ENCODE measurements at places on chromosomes 11 and 22. TPM values are rescaled to one million over a fixed set of nuclear protein-coding genes. Genes with fewer than 3 reads are reported as not detected.

Gene PRSS23
- not detected for total RNA-seq

Gene OR8G5
- total RNA-seq = not detected

Gene IGSF22
- 4.1 TPM for total RNA-seq

Gene RIC3
- total RNA-seq = 57.6 TPM

Gene CELSR1
- total RNA-seq = 1.2 TPM

Gene TREH
- not detected for total RNA-seq

Gene CST6
- total RNA-seq = not detected

Gene SLC25A17
- 16.3 TPM for total RNA-seq

Gene ABCC8
- total RNA-seq = not detected

Gene PAX6
- not detected for total RNA-seq

Gene SLC37A2
- 2.4 TPM for total RNA-seq

Gene PRRG4
- total RNA-seq = not detected

Gene PANX2
- 0.25 TPM for total RNA-seq

Gene PHETA2
- 1.6 TPM for total RNA-seq

Gene C11orf42
- not detected for total RNA-seq

Gene LDHA
- 102 TPM for total RNA-seq

Gene INPP5J
- 0.33 TPM for total RNA-seq

Gene CARD16
- 41.5 TPM for total RNA-seq

Gene VSIG2
- 1.8 TPM for total RNA-seq

Gene MRPL21
- total RNA-seq = 40.7 TPM

Gene RAG1
- total RNA-seq = 0.68 TPM

Gene KCNE3
- not detected for total RNA-seq

Gene C11orf87
- total RNA-seq = not detected

Gene SLC22A6
- not detected for total RNA-seq

Gene SLC22A12
- not detected for total RNA-seq

Gene ANO1
- total RNA-seq = not detected

Gene SCUBE1
- not detected for total RNA-seq

Gene ACR
- not detected for total RNA-seq

Gene POU2AF3
- total RNA-seq = not detected
